ENCODE measurements at places on chromosomes 11 and 22. TPM values are rescaled to one million over a fixed set of nuclear protein-coding genes. Genes with fewer than 3 reads are reported as not detected.

The MRGPRX4 gene
- not detected for total RNA-seq

The C22orf15 gene
- not detected for total RNA-seq

The PHLDA2 gene
- total RNA-seq: not detected

DNA sequence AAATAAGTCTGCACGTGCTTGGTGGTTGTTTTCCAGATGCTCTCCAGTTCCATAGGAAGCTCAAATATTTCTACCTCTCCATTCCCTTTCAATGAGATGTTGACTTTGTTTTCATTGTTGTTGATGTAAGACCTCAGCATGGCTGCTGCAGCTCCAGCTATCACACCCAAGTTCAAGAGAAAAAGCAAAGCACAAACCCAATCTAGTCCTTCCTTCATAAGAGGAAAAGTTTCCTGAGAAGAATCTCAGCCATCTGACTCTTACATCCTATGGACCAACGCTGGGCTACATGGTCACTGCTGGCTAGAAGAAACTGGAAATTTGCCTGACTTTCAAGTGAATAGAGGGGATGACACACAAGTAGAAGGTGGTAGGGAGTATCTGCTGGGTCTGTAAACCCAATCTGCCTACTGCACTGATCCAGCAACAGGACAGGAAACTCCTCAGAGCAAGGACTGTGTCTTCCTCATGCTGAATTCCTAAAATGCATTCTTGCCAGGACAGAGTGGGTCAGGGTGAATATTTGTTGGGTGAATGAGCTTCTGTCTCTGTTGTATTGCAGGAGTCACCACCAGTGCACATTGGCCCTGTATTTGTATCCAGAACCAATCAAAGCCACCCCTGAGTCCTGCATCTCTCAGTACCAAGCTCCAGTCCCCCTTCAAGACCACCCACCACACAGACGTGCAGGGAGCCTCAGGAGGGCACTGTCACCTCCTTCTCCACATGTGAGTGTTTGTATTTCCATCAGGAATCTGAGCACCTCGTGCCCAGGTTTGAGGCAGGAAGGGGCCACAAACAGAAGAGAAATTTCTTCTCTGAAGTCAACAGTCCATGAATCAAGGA is 118.0 kb upstream of the IGLL5 start:
- H3K36me3 ChIP-seq: no peaks in the 10 kb centered on the region
- H3K27me3 ChIP-seq: no peaks in the 10 kb centered on the region
- no peak overlapping the region for H3K4me3 ChIP-seq
- H3K27ac ChIP-seq: no peak overlapping the region

- no peak overlapping the region for H3K27ac ChIP-seq
- DNase-seq: no peak
- H3K4me1 ChIP-seq: no peaks in the 10 kb centered on the region
- H3K4me3 ChIP-seq: no peak overlapping the region
- H3K36me3 ChIP-seq: no peaks in the 10 kb centered on the region
Measured at GRCh38 chr11:1773131-1773993, 9.6 kb upstream of the CTSD start.

DNA sequence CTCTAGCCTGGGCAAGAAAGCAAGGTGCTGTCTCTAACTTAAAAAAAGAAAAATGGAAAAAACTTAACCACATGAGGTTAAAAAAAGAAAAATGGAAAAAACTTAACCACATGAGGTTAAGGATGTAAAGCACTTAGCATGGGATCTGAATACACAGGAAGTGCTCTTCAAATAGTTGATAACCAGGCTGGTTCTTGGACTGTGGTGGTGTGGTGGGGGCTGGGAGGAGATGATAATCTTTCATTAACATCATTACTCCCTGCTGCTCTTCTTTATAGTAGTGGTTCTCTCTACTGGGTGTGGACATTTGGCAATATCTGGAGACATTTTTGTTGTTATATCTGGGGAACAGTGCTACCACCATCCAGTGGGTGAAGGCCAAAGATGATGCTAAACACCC is 88.4 kb downstream of the TTC17 start:
- H3K27me3 ChIP-seq: no peaks in the 10 kb centered on the region
- no peak overlapping the region for H3K27ac ChIP-seq
- H3K4me1 ChIP-seq: no peaks in the 10 kb centered on the region
- no peak for DNase-seq

DNA sequence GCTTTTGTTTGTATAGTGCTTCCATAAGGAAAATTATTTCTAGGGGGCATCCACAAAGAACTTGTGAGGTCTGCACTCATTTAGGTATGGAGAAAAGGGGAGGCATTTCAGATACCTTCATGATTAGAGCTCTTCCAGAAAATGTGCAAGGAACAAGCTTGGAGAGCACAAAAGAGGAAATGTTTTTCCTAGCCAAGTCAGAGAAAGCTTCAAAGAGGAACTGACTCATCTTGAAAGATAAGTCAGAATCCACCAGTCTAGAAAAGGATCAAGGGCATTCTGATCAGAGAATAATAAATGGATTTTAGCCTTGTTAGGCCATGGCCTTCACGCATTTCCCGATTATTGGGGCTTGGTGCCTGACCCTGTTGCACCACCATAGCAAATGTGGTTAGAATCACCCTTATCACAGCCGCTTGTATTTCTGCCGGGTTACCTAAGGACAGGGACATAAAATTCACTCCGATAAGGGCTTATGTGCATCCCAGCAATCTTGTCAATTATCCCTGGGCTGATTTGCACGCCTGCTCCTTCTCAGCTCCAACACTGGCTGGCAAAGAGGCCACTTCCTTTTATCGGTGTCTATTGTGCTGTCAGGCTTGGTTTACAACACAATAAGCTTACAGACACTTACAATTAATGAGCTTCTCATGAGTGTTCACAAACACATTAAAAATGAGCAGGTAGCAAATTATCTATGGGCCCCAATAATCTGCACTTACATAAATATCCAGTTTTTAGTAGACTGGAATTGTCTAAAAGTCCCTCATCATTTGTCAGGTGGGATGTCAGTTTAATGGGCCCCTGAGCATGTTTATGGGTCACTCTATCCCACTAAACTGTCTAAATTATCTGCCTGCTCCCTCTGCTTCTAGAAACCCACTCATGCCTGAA is 613.5 kb downstream of the SOX6 start:
- H3K27me3 ChIP-seq: no peaks in the 10 kb centered on the region
- no peak overlapping the region for H3K27ac ChIP-seq
- H3K4me3 ChIP-seq: no peak overlapping the region
- no peaks in the 10 kb centered on the region for H3K4me1 ChIP-seq

DNA sequence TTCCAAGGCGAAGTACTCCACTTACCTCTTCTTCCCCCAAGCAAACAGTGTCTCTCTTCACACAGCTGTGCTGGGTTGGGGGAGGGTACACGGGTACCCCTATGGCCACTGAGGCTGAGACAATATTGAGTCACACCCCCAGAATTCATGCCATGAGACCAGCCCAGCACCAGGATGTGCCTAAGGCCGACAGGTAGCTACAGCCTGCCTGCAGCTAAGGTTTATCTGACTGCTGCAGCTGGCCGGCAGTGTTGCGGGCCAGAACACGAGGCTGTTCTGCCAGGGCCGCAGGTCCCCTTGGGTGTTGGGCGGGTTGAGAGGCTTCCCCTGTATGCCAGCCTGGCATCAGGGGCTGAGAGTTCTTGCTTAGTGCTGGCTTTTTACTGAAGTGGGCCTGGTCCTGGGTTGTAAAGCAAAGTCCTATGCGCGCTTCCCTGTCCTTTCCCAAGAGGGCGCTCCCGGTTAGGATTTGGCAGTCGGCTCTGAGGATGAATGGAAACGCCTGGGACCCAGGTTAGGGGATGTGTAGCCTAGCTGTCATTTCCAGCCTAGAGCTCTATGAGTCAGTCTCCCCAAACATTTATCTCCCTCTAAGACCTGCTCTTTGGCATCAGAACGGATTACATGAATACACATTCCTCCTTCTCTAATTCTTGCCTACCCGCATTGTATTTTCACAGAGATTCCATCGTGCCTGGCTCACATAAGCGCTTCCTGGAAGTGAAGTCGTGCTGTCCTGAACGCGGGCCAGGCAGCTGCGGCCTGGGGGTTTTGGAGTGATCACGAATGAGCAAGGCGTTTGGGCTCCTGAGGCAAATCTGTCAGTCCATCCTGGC is 7.1 kb downstream of the USP18 start:
- H3K27me3 ChIP-seq: no peaks in the 10 kb centered on the region
- peak overlapping the region; percentile 67 for H3K27ac ChIP-seq
- peaks cover 3% of the 10 kb centered on the region for H3K4me1 ChIP-seq

DNA sequence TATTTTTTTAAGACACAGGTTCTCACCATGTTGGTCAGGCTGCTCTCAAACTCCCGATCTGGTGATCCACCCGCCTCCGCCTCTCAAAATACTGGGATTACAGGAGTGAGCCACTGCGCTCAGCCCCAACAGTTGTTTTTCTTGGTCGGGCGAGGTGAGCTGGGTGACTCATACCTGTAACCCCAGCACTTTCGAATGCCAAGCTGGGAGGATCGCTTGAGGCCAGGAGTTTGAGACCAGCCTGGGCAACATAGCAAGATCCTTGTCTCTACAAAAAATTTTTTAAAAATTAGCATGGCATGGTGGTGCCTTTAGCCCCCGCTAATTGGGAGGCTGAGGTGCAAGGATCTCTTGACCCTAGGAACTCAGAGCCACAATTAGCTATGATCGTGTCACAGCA is 7.0 kb upstream of the NF2 start:
- H3K4me1 ChIP-seq: no peaks in the 10 kb centered on the region
- H3K27me3 ChIP-seq: no peaks in the 10 kb centered on the region
- no peak overlapping the region for H3K4me3 ChIP-seq
- DNase-seq: no peak
- H3K36me3 ChIP-seq: no peaks in the 10 kb centered on the region
- H3K27ac ChIP-seq: no peak overlapping the region

All from ascending aorta (tissue), 2 donors.